ENCODE measurements at places on chromosomes 12 and 14.

- no peak for DNase-seq
Observed at GRCh38 chr12:108583991-108584390, 13.9 kb downstream of the TMEM119 start.

DNA sequence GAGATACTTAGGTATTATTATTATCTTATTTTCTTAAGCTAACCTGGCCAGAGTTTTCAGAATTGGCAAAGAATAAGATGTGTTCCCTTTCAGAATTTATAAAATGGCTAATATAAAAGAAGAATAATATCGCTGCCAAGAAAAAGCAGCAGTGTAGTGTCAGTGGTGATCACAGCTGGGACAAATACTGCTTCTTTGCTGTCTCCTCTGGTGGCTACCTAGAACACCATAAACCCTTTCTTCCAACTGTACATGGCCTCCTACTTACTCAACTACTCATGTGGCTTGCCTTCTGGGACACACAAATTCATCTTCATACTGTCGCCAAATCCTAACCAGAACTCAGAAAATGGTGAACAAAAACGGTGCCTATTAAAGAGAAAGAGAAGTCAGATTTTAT lies 72.7 kb downstream of the MED13L start:
- DNase-seq, result no peak

GRCh38 chr14:95440496-95440895 lies 76.0 kb downstream of the SYNE3 start:
- no peak for DNase-seq

DNA sequence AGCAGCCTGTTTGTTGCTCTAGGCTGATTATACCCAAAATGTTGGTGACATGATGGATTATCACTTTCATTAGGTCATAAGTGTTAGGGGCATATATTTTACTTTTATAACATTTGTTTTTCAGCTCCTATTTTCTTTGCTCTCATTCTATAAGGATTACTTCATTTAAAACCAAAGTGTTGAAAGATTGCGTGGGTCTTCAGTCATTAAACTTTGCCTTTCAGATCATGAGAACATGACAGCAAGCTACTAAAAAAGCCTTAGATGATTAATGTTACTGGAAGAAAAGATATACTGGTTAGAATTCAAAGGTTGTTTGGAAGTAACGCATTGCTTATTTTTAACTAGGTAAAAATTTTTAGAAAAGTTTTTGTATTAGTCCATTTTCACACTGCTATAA lies 156.8 kb downstream of the ERC1 start:
- no peak for DNase-seq

Measured in LNCaP clone FGC (cell line).